Endodermal cell (in vitro differentiated cells): ENCODE measurements at places on chromosomes 7 and 10.

DNA sequence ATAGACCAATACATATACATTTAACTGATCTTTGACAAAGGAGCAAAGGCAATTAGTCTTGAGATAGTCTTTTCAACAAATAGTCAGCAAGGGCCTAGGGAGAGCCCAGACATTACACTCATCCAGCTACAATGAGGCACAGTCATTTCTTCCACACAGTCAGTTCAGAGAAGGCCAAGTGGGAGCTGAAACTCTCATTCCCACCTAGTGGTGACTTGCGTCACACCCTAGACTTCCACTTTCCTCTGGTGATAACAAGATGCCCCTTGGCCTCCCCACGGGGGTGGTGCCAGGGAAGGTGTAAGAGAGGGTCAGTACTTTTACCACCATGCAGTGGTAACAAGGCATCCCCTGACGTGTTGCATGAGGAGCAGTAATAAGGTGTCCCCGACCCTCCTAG, 8.0 kb downstream of the FRMPD2 start:
- no peaks in the 10 kb centered on the region for H3K27me3 ChIP-seq
- no peaks in the 10 kb centered on the region for H3K36me3 ChIP-seq
- no peaks in the 10 kb centered on the region for H3K4me1 ChIP-seq
- no peak overlapping the region for H3K27ac ChIP-seq
- DNase-seq = no peak

DNA sequence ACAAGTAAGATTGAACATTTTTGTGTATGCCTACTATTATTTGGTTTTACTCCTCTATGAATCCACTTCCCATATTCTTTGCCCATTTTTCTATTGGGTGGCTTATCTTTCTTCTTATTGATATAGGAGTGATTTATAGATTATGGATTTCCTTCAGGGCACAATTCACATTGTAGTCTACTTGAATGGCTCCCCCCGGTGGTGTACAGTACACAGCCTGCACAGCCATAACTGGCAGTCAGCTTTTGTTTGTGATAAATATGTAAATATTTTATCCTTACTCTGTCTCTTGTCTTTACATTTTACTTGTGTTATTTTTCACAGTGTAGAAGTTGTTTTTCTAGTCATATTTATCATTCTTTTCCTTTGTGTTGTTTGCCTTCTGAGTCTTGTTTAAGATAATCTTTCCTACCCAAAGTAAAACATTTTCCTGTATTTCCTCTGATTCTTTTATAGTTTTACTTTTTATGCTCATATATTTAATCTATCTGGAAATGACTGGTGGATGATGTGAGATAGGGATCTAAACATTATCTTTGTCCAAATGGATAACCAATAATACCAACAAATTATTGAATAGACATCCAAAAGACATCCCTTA, 23.9 kb upstream of the CALD1 start:
- DNase-seq = no peak
- H3K4me3 ChIP-seq = no peak overlapping the region
- peaks cover 46% of the 10 kb centered on the region for H3K27me3 ChIP-seq
- H3K27ac ChIP-seq = no peak overlapping the region
- no peaks in the 10 kb centered on the region for H3K36me3 ChIP-seq

GRCh38 chr10:93173967-93174845, 100.5 kb downstream of the CYP26A1 start:
- H3K4me1 ChIP-seq = peaks cover 15% of the 10 kb centered on the region
- H3K27me3 ChIP-seq = no peaks in the 10 kb centered on the region
- no peak for DNase-seq
- no peak overlapping the region for H3K27ac ChIP-seq
- no peaks in the 10 kb centered on the region for H3K36me3 ChIP-seq
- no peak overlapping the region for H3K4me3 ChIP-seq

GRCh38 chr10:131751827-131752775, 148.7 kb upstream of the PPP2R2D start:
- H3K27me3 ChIP-seq = no peaks in the 10 kb centered on the region
- no peak overlapping the region for H3K4me3 ChIP-seq
- peak overlapping the region; percentile 44 for H3K27ac ChIP-seq
- peaks cover 17% of the 10 kb centered on the region for H3K4me1 ChIP-seq
- no peaks in the 10 kb centered on the region for H3K36me3 ChIP-seq

- H3K27me3 ChIP-seq = no peaks in the 10 kb centered on the region
- no peaks in the 10 kb centered on the region for H3K4me1 ChIP-seq
- no peak overlapping the region for H3K4me3 ChIP-seq
- no peak overlapping the region for H3K27ac ChIP-seq
- peak; percentile 12 for DNase-seq
Observed at GRCh38 chr10:274866-275265, 139.6 kb downstream of the ZMYND11 start.
